Stimulated activated CD4-positive, alpha-beta T cell treated with anti-CD3 and anti-CD28 coated beads, Interleukin-1b, Interleukin-23, amount 100 ng/mL, for 4 hours (primary cell): ENCODE measurements at places on chromosomes 12 and 14.

DNA sequence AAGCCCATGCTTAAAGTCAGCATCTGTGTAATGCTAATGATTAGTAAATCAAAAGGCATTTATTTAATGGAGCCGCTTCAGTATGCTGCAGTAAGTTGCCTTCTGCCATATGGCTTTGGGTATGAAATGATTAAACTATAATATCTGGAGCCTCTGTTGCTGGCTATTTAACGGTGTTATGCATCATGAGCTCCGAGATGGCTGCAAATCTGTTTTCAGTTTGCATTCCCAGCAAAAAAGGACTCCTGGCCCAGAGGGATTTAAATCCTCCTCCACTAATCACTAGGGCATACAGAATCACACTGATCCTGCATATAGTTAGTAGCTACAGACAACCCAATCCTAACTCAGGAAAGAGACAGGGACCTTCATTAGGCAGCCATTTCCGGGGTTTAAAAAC lies 171.5 kb upstream of the EEA1 start:
- DNase-seq, result no peak

- DNase-seq, result no peak
Measured at GRCh38 chr12:16618256-16618655, 12.3 kb upstream of the LMO3 start.

GRCh38 chr12:120048263-120048662 lies 59.2 kb downstream of the BICDL1 start:
- DNase-seq, result no peak

DNA sequence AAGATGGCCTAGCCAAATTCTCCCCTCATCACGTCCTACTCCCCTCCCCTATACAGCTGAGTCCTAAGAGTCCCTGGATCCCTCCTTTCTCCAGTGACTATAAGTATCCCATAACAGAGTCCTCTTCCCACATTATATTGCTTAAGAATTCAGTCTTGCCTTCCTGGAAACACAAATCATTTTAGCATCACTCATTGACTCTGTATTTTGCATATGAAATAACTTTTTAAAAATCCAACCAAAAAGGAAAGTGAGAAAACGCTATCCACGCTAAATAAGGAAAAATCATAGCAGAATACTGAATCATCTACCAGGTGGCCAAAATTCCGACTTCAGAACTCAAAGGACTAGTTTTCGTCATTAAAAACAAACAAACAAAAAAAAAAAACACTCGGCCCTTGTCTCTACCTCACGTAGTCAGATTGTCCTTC lies 130.2 kb downstream of the GCH1 start:
- no peak for DNase-seq

DNA sequence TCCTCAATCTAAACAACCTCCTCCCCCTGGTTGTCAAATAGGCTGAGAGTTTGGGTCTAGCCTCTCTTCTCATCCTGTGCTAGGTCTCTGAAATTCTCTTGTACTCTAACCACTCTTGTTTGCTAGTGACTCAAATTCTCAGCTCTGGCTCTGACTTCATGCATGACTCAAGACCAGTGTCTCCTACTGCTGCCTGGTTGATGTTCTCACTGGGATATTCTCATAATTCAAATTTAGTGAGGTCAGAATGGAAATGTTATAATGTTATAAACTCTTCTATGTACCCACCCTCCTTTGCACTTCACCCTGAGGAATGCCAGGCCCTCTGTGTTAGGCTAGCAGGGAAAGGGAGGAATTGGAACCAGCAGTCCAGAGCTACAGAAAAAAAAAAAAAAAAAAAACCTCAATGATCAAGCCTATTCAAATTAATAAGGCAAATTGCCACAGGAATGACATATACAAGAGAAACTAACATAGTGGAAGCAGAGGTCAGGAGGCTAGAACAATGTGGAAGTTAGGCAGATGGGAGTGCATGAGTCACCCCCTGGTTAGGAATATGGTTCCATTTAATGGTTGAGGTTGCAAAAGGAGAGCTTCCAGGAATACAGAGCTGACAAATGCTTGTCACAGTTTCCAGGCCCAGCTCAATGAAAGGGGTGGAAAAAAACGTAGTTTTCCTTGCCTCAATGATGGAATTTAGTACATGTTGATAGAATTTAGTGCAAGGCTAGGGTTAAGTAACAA lies 459.5 kb downstream of the RMST start:
- no peak for DNase-seq

- no peak for DNase-seq
Measured at GRCh38 chr12:109720152-109720856, 6.7 kb downstream of the FAM222A start.

GRCh38 chr14:91149462-91149861 lies 35.6 kb downstream of the DGLUCY start:
- DNase-seq, result no peak

DNA sequence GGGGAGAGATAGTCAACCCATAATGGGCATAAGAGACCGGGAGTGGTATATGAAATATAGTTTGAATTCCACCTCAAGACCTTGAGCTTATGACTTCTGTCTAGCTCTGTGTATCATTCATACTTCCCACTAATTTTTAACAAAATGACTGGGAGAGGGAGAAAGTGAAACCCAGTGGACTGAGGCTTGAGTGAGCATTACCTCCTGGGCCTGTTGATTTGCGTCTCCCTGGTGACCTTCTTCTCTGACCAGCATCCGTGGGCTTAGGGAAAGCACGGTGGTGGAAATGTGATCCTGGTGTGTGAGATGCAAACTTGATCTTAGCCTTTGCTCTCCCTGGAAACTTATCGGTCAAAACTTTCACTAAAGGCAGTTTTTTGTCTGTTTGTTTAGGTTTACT lies 207.9 kb upstream of the BCL2L14 start:
- DNase-seq, result no peak

DNA sequence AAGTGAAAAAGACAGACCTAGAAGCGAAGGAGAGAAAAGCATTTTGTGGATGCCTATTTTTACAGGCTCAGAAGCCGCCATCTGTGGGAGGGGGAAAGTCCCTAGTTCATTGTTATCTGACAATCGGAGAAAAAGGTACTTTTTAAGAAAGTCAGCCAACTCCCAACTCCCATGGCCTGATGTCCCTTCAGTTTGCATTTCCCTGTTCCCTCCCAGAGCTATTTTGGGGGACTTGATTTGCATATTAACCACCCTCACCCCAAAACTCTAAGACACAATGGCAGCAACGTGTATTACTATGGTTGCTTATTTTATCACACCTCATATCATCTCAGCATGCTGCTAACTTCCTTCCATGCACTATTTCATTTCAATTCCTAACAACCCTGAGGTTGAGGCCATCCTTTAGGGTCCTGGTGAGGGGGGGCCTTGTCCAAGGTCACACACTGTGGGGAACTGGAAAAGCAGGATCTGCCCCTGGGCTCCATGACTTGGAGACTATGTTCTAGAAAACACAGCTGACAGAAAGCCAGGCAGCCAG lies 18.7 kb downstream of the HVCN1 start:
- no peak for DNase-seq

DNA sequence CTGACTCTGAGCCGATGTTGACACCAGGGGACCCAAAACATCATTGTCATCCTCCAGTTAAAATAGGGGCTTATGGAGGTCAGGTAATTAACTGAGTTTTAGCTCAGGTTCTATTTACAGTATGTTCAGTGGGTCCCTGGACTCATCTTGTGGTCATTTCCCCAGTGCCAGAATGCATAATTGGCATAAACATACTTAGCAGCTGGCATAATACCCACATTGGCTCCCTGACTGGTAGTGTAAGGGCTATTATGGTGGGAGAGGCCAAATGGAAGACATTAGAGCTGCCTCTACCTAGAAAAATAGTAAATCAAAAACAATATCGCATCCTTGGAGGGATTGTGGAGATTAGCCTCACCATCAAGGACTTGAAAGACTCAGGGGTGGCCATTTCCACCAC lies 350.9 kb downstream of the C12orf75 start:
- DNase-seq, result no peak

- no peak for DNase-seq
Measured at GRCh38 chr14:100712490-100712889, 14.2 kb upstream of the DLK1 start.

GRCh38 chr12:114742363-114742762 lies 58.4 kb upstream of the TBX3 start:
- DNase-seq, result no peak

- no peak for DNase-seq
Measured at GRCh38 chr14:104557766-104558165, 21.8 kb upstream of the C14orf180 start.

DNA sequence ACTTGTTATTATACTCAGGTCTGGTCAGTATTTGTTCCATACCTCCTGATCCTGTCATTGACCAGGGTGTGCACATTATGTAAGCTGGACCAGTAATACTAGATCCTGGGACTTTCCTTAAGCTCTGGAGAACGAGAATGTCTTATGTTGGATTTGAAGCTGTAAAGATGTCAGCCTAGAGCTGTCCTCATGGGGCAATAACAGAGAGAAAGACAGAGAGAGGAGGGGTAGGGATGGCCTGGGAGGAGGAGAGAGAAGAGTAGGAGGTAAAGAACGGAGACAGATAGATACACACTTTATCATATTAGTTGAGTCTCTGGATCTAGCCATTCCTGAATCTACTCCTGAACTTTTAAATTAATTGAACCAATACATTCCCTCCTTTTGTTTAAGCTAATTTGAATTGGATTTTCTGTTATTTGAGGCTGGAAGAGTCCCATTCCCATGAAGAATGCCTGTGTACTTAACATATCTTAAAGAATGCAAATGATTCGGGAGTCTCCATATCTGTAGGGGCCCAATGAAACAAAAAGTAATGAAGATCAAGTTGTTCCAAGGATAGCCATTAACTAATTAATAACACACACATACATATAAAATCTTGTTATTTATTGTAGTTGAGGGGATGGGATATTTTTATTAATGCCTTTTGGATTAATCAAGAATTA lies 55.9 kb downstream of the PLEKHA5 start:
- DNase-seq, result no peak

DNA sequence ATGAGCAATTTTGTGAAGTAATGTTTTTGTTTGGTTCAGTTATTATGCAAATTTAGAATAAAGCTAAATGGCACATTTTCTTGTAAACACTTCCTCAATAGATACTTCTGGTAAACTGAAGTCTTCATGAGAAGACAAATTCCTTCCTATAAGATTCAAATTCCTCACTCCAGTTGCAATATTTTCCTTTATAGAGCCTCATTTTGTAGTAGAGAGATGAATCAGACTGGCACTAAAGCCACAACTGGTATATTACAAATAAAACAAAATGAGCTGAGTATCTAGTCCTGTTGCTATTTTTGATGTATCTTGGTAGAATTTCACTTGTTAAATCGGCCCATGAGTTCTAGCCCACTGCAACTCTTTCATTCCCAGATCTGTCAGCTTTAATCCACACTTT lies 5.5 kb downstream of the LGR5 start:
- DNase-seq, result no peak

DNA sequence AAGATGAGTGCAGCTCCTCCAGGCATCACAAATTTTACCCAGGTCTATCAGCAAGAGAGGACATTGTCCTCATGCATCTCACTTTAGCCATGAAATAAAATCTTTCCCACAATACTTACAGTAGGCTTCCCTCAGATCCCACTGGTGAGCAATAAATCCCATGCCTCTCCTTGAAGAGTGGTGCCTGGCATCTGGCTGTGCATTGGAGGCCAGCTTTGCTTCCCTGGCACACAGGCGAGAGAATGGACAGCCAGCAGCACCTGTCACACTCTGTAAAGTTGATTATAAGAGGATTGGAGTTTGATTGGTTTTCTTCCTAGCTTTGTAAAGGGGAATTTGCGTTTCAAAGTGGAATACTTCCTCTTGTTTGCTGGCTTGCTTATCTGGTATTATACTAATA lies 1153.9 kb downstream of the AACS start:
- no peak for DNase-seq

DNA sequence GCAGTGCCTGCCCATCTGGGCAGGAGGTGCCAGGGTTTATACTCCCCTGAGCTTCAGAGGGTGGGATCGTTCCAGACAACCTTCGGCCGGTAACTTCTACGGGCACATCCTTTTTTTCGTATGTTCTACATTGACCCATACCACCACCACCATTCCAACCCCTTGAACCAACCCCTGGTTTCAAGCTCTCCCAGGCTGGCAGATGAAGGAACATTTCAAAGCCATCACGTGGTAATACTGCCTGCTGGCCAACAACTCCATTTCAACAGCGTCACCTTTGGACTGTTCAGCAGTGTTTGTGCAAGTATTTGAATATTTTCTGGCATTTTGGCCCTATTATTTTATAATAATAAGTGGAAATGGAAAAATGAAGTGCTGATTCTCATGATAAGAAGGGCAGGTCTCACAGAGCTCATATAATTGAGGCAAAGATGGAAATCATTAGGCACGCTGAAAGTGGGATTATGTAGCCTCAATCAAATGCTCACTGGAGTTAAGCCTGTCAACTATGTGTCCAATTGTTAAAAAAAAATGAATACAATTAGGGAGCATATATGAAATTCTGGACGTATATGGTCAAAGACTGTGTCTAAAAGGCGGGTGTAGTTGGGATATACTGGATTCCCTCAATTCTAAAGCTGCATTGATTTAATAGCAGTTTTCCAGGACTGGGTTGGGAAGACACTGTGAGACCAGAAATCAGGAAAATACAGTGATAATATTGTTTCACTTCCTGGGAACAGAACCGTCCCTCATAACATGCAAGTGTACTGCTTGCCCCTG lies 162.1 kb downstream of the ZFP36L1 start:
- no peak for DNase-seq

DNA sequence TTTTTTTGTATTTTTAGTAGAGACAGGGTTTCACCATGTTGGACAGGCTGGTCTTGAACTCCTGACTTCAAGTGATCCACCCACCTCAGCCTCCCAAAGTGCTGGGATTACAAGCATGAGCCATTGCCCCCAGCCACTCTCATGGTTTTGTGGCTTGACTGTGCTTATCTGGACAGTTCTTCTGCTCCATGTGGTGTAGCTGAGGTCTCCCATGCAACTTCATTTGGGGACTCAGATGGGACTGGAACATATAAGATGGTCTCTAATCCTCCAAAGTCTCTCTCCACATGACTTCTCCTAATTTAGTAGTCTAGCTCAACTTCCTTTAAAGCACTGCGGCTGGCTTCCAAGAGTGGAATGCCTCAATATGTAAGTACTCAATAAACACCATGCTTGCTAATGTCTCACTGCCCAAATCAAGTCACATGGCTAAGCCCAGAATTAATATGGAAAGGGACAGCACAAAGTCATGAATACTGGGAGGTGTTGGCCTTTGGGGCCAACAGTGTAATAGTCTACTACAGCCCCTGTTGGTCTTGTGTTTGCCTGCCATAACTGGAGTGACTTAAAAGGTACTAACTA lies 7.4 kb downstream of the INHBC start:
- DNase-seq, result no peak

DNA sequence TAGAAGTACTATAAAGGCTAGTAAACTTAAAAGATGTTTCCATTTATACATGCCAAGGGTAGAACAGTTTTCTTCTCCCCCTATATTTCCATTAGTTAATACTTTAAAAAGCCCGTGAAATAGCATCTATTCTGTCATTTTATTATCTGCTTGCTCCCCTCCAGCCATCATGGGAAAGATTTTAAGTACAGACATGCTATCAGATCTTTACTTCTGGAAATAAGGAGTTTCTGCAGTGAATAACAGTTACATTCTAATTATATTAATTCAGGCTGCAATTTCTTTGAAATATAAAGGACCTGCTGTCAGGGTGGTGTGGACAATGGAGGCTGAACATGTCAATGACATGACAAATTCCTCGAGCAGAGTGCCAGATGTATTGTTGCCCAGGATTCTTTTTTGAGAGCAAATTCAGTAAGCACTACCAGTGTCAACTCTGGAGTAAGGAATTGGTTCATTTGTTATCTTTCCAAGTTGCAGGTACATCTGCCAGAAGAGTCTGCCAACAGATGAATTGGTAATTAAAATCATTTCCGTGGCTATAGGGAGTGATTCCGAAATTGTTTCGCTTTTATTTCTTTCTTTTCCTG lies 151.3 kb downstream of the BTG1 start:
- DNase-seq, result no peak
